Cerebellum (tissue), 4 donors: ENCODE measurements at places on chromosomes 7 and 10.

- DNase-seq: no peak
Observed at GRCh38 chr7:155885167-155886155, 73.2 kb upstream of the SHH start.

GRCh38 chr7:128795129-128795528, 3.4 kb downstream of the CCDC136 start:
- no peak for DNase-seq

GRCh38 chr7:29331163-29331562, 136.6 kb downstream of the CHN2 start:
- no peak for DNase-seq

GRCh38 chr7:36802459-36803135, 78.3 kb upstream of the AOAH start:
- no peak for DNase-seq

- DNase-seq: no peak
Observed at GRCh38 chr10:89664203-89664602, 19.2 kb upstream of the PANK1 start.

GRCh38 chr10:69389827-69390490, 26.8 kb downstream of the TACR2 start:
- DNase-seq: no peak

DNA sequence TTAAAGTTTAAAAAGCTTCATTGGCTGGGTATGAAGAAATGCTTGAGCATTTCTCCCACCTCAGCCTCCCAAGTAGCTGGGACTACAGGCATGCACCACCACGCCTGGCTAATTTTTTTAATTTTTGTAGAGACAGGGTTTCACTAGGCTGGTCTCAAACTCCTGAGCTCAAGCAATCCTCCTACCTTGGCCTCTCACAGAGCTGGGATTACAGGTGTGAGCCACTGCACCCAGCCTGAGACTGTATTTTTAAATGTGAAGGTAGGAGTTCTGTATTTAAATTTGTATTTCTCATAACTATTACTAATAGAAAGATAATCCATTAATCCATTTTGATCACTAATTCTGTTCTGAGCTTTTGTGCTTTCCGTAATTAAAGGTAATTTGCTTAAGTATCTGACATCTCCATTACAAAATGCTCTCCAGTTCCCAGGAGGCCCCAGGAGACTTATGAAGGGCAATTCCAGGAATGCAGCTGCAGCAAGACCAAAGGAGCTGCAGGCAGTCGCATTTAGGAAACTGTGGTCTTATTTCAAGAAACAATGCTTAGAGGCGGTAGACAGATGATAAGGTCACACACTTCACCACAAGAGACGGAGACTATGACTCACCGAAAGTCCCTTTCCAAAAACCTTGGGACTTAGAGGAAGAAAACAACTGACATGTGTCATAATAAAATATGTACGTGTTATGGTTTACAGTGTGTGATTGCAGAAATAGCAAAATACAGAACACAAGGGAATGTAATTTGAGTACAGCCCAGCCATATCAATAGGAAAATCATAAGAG, 23.3 kb downstream of the YAE1 start:
- no peak for DNase-seq

DNA sequence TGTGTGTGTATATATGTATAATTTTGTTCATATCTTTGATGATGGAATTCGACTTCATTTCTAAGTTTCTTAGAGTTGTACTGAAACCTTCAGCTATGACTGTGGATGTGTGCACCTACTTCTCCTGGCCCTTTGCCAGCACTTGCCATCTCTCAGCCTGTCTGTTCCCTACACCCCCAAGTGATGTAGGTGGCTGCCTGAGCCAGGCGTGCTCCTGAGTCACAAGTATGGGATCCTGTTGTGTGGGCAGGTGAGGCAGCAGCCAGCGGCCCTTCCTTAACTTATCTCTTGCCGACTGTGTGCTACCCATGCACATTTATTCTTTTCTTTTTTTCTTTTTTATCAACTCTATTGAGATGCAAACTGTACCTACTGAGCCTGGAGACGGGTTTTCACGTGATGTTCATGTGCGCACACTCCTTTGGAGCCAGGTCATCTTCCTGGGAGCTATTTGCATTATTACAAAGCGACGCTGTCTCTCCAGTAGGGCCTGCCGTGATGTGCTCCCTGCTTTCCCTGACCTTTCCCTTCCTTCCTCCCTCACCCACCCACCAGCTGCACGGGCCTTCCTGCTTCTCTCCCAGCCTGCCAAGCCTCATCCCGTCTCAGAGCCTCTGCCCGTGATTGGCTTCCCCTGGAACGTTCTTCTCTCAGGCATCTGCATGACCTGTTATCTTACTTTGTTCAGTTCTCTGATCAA, 31.3 kb upstream of the GALNT11 start:
- no peak for DNase-seq

GRCh38 chr7:112547916-112548315, 67.1 kb downstream of the LSMEM1 start:
- DNase-seq: no peak

DNA sequence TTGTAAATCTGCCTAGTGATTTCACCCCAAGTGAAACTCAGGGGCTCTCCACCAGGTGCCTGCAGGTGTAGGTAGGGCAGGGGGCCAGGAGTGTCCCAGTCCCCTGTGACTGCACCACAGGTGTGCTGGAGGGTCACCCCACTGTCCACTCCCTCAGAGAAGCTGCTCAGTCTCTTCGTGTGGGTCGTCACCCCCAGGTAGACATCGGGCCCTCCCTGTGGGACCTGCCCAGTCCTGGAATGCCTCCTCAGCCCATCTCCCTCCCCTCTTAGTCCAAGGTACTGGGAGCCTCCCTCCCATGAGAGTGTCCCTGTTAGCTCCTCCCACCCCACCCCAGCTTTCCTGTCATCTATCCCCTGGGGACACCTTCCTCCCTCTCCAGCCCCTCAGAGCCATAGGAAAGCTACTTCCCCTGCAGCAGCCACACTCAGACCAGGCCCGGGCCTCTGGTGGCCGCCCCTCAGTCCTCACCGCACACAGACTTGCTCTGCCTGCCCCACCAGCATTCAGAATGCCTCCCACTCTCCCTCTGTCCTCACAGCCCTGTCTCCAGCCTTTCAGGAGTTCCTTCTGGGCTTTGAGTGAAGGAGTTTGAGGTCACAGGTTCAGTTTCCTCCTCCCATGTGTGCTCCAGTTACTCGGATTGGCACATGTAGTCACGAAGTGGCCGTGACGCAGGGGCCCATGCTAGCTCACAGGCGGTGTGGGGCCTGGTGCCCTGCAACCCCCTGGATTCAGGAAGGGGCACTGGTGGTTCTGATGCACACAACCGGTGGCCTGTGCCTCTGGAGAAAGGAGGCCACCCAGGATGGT, 5.1 kb downstream of the ALOX5 start:
- no peak for DNase-seq

GRCh38 chr7:153942036-153942435, 110.2 kb upstream of the DPP6 start:
- DNase-seq: no peak

- DNase-seq: no peak
Observed at GRCh38 chr10:57743711-57744110, 524.0 kb downstream of the IPMK start.
